ENCODE measurements at places on chromosomes 6 and 20.

DNA sequence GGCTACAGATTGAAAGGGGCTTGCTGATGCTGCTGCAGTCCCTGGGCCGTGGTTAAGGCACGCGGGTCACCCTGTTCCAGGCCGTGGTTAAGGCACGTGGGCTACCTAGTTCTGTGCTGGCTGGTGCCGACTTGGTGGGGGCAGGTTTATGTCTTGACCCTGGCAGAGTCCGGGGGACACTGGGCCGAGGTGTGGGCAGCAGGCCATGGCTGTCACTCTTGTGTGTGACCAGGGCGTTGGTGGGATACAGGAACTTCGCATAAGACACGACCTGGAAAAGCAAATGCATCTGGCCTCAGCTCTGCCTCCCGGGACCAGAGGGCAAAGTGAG, 6.4 kb downstream of the RPS21 start:
- no peak for DNase-seq

- no peak for DNase-seq
Observed at GRCh38 chr6:24240380-24240928, 114.4 kb downstream of the NRSN1 start.

DNA sequence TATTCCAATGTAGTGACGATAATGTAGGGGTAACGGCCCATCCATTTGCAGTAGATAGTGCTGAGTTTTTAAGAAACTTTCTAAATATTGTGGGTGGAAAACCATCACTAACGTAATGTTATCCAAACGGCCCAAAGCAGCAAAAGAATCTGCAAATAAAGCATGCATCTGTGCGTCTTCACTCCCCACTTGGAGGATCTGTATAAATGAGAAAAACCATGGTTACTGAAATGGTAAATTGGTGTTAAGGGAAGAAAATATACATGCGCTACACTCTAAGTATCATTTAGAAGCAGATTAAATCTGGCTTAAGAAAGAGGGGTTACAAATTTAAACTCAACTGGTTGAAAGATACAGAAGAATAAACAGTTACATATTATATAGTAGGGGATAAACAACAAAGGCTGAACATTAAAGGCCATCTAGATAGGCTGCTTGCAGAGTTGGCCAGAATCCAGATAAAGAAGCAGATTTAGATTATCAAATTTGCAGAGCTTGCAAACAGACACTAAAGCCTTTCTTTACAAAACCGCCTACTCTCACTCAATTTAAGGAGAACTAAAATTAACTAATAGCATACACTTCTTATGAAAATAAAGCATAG, 93.3 kb downstream of the SESN1 start:
- no peak for DNase-seq

- DNase-seq: peak; percentile 95
Observed at GRCh38 chr6:11432713-11433450, 104.7 kb upstream of the TMEM170B start.

DNA sequence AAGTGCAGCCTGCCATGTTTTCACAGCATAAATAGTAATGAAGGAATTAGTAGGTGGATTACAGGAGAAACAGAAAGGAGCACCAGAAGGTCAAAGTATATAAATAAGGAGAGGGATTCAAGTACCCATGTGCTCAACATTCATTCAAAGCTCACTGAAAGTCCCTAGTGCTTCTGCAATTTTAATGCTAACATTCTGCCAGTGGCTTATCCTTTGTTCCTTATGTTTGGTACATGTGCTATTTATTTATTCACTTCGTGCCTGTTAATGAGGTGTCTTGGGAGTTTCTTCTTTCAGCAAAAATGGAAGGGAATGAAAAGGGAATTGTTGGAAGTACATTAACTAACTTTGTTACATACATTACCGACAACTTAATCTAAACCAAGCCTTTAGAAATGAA, 105.7 kb downstream of the CRYBG1 start:
- no peak for DNase-seq

DNA sequence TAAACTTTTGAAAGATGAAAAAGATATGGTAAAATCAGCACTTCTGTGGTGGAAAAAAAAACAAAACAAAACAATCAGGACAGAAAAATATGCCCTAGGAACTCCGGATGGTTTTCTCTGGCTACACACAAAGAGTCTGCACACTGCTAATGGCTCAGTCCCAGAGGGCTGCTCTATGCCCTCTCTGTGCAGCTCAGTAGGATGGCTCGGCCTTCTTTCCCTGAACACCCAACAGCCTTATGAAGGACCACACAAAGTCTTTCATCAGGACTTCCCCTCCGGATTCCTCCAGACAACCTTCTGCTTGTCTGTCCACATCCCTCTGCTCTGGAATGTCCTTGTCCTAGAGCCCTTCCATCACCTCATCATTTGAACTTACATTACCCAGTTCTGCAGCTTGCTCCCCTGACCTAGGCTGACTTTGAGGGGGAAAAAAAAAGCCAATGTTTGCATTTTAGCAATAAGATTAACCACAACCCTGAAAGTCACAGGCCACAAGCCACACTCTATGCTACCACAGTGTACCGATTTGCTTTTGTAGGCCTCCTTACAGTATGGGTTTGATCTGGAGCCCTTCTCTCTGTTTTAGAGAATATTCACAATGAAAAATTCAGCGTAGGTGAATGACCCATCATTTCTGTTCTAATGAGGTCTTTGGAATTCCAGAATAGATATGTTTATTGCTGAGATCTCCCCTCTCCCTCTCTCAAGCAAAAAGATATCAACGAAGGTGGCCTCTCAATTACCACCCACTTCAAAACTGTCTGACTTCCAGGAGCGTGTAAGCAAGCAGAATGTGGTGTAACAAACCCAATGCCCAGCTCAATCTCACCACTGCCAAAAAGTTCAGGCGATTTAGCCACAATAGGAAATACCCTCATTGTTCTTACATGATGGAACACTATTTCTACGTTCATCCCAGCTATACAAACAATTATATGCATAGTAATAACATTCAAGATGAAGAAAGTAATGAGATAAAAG, 164.0 kb downstream of the GMDS start:
- DNase-seq: no peak

- DNase-seq: peak; percentile 77
Observed at GRCh38 chr6:148441454-148441911, 98.8 kb downstream of the SASH1 start.

- DNase-seq: peak; percentile 71
Observed at GRCh38 chr6:52839124-52840055, 1.2 kb downstream of the GSTA5 start.

- no peak for DNase-seq
Observed at GRCh38 chr6:81634155-81634880, 118.2 kb downstream of the TENT5A start.

DNA sequence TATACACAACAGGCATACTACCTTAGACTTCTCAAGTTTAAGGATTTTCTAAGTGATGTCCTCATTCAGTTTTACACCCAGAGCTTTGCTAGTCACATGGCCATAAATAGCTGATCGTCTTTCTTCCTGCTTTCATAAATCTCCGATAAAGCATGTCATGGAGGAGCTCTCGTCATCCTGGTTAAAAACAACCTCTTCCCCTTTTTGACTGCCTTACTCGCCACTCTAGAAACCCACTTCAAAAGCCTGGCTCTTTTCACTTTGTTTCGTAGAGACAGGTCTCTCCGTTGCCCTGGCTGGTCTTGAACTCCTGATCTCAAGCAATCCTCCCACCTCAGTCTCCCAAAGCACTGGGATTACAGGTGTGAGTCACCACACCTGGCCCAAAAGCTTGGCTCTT, 67.0 kb upstream of the SMIM29 start:
- no peak for DNase-seq

DNA sequence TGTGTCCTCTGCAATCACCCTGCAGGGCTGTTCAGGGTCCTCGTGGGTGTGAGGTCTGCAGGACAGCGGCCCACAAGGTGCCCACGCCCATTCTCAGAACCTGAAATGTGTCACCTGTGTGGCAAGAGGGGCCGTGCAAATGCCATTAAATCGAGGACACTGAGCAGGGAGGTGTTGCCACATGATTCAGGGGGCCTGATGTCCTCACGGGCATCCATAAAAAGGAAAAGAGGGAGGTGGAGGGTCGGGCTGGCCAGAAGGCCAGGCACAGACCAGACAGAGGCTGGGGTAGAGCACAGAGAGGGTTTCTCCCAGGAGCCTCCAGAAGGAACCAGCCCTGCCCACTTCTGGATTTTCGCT, 239.6 kb downstream of the ERMARD start:
- no peak for DNase-seq

DNA sequence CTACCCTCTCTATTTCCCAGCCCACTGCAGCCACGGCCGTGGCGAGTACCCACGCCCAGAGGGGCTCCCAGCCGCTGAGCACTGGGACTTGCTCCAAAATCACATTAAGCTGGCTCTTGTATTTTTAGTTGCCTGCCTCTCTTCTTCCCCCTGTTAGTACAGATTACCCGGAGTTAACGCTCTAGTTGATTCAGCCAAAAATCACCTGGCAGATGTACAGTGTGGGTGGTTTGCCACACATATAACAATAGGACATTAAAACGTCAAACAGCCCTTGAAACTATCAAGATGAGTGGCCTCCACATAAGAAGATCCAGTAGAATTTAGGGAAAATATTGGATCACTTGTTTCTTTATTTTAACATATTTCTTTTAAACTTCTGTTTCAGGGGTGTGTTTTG, 268.8 kb upstream of the PRDM1 start:
- no peak for DNase-seq

DNA sequence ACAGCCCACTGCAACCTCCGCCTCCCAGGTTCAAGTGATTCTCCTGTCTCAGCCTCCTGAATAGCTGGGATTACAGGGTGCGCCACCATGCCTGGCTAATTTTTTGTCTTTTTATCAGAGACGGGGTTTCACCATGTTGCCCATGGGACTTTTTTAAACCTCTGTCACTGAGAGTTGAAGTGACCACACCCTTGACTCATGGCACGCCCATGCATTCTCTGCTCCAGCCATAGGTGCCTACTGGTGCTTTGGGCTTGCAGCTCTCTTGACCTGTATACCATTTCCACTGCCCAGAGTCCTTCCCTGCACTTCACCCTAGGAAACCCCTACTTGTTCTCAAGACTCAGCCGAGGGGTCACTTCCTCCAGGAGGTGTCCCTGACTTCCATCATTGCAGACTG, 2.4 kb upstream of the SCRT2 start:
- no peak for DNase-seq

- no peak for DNase-seq
Observed at GRCh38 chr20:9196110-9196509, 127.2 kb downstream of the PLCB4 start.

- no peak for DNase-seq
Observed at GRCh38 chr20:49631061-49631716, 63.3 kb upstream of the PTGIS start.

GRCh38 chr6:145155873-145156782, 579.2 kb downstream of the EPM2A start:
- no peak for DNase-seq

DNA sequence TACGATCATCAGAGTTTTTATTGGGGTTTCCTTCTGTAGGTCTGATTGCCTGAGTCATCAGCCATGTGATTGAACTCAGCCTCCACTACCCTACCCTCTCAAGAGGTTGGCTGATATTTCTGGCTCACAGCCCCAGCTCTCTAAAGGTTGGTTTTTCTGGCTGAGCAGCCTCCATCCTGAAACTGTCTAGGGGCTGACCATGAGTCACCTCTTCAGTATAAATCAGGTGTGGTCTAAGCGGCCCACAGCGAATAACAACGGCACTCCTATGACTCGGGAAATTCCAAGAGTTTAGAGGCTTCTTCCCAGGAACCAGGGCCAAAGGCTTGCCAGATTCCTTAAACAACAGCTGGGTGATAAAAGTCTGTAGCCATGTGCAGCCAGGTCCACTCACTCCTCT, 115.5 kb downstream of the SOD2 start:
- DNase-seq: no peak

- peak; percentile 46 for DNase-seq
Observed at GRCh38 chr20:59375541-59375940, 75.1 kb downstream of the EDN3 start.

GRCh38 chr6:112254921-112255320, 554 bp upstream of the LAMA4 start:
- DNase-seq: no peak

DNA sequence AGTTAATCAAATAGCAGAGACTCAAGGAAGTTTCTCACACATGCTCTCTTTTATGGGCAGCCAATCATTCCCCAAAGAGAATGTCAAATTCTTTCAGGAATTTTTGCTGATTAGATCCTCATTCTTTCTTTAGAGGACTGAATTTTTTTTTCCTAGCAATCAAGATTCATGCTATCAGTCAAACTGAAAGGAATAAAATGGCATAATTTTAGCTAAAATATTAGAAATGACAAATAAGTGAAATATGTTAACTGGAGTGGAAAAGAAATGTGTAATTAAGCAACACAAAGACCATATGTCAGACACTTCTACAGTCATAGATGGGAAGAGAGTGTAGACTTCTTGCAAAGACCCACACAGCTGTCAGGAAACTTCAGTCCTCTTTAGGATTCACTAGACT, 242.3 kb upstream of the RNF217 start:
- DNase-seq: no peak

DNA sequence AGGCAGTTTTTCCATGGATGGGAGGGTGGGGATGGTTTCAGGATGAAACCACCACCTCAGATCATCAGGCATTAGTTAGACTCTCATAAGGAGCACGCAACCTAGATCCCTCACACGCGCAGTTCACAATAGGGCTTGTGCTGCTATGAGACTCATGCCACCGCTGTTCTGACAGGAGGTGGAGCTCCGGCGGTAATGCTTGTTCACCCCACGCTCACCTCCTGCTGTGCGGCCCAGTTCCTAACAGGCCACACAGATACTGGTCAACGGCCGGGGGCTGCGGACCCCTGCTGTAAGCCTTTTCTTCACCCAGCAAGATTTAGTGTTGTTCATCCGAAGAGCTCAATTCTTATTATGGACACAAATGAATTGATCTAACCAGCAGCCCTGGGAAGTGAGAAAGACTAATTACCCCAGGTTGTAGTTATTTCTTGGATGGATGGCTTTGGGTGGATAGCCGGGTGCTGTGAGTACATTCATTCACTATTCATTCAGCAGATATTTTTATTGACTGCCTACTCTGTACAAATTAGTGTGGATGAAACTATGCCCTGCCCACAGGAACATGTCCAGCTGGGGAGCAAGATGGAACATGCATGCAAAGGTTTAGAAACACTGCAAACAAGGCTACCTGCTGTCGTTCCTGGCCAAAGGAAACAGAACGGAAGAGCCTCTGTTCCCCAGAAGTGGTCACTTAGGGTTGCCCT, 57.2 kb downstream of the RIOK1 start:
- peak; percentile 50 for DNase-seq

GRCh38 chr6:144637541-144637940, 352.4 kb downstream of the UTRN start:
- DNase-seq: no peak

DNA sequence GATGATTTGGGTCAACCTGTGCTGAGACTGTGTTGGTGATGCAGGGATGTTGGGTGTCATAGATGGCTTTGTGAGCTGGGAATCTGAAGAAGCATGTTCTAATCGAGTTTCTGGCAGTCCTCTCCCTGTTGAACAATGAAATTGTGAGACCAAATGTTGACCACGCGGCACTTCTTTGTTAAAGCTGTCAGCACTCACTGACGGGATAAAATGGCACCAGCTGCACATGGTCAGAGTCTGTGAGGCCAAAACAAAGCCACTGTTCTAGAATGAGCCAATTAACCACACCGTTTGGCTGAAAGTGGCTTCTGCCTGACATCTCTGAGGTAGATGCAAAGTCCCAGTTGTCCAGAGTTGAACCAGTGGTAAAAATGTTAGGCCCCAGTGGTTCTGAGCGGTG, 562.2 kb downstream of the KIF16B start:
- no peak for DNase-seq
